ENCODE measurements at places on chromosomes 1 and 21.

DNA sequence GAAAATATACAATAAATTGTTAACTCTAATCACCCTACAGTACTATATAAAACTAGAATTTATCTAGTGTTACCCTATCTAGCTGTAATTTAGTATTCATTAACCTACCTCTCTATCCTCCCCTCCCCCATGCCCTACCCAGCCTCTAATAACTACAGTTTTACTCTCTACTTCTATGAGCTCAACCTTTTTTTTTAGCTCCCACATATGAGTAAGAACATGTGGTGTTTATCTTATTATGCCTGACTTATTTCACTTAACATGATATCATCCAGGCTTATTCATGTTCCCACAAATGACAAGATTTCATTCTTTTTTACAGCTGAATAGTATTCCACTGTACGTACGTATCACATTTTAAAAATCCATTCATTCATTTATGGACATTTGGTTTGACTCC is 46.0 kb upstream of the WARS2 start:
- DNase-seq, result no peak

GRCh38 chr1:216193839-216194443 is 229.3 kb downstream of the USH2A start:
- DNase-seq, result no peak

DNA sequence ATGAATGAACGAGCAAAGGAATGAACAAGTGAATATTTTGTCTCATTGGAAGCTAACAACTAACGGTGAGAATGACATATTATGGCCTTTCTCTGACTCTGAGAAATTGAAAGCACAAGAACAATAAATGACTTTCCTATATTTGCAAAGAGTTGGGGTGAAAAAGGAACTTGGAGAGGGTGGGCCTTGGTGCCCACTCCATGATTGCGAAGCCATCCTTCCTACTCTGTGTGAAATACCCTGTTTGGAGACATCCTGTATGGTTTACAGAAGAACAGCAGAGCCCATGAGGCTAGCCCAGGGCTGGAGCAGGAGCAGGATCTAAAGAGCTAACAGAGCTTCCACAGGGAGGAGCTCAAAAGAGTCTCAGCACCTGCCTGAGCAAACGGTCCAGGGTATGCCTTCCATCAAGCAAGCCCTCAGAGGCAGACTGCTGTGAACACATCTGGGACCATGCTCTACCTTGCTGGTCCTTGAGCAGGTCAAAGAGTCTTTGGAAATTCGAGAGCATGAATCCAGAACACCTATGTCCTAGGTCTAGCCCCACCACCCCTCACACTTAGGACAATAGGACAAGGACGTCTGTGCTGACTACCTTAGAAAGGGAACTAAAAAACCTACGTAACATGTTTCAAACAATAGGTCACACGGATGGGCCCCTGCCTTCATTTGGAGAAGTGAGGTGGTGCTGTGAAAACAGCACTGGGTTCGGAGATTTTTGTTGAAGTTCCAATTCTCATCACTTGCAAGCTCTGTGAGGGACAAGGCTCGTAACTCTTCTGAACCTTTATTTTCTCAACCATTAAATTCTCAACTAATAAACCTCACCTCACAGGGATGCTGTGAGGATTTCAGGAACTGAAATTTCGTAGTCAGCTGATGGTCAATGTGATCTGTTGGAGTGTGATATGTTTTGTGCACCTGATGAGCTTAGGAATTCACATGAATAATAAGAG is 377.4 kb downstream of the RRAGC start:
- no peak for DNase-seq

- DNase-seq, result no peak
Observed at GRCh38 chr1:79588719-79589118, 582.2 kb upstream of the ADGRL4 start.

- no peak for DNase-seq
Observed at GRCh38 chr1:23727362-23727811, 15.9 kb upstream of the ELOA start.

All from activated T-cell treated with anti-CD3 and anti-CD28 coated beads, Interleukin-2, amount 50 U/mL, for 24 hours (primary cell).